ENCODE measurements at places on chromosomes 5 and 9.

GRCh38 chr9:36284226-36284625 is 26.0 kb upstream of the GNE start:
- peak; percentile 87 for ATAC-seq

GRCh38 chr5:73117088-73117740 is 3.2 kb upstream of the TMEM171 start:
- no peak for ATAC-seq

- peak; percentile 88 for ATAC-seq
These were observed 177.1 kb downstream of the NFIB start for GRCh38 chr9:14136646-14137370.

GRCh38 chr9:36961561-36962325 is 72.3 kb downstream of the PAX5 start:
- no peak for ATAC-seq

- peak; percentile 68 for ATAC-seq
These were observed 11.3 kb downstream of the SIL1 start for GRCh38 chr5:139186752-139187326.

GRCh38 chr5:110754181-110754580 is 15.4 kb downstream of the SLC25A46 start:
- ATAC-seq, result no peak

DNA sequence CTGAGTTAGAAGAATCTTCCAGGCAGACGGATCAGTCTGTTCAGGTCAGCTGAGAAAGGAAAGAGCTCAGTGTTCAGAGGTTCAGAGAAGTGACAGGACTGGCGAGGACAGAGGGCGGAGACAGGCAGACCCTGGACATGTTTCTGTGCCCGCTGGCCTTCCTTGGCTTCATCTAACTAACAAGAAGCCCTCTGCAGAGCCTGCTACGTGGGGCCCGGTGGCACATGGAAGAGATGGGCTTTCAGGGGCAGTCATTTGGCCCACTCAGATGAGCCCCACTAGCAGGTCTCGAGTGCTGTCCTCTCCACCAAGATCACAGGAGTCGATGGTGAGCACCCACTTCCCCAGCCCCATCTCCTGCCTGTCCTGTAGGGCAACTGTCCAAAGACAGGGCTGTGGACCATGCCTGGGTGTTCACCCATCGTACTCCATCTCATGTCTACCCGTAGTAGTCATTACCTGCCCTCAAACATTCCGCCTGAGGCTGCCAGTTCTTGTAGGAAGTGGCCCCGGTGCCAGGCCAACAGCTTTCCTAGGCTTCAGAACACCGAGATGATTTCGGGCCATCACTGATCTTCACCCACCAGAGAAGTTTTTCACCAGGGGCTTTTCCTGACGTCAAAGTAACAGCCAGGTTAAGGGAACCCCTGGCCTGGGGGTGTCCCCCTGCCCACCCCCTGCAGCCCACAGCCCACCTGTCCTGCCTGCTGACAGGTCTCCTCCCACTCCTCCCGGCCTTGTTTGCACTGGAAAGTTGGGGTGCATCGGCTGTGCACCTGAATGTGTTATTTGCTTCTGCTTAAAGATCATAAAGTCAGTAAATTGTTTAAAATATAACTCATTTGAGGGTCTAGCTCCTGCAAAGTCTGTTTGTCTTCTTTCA is 14.0 kb downstream of the IRX2 start:
- ATAC-seq, result no peak

DNA sequence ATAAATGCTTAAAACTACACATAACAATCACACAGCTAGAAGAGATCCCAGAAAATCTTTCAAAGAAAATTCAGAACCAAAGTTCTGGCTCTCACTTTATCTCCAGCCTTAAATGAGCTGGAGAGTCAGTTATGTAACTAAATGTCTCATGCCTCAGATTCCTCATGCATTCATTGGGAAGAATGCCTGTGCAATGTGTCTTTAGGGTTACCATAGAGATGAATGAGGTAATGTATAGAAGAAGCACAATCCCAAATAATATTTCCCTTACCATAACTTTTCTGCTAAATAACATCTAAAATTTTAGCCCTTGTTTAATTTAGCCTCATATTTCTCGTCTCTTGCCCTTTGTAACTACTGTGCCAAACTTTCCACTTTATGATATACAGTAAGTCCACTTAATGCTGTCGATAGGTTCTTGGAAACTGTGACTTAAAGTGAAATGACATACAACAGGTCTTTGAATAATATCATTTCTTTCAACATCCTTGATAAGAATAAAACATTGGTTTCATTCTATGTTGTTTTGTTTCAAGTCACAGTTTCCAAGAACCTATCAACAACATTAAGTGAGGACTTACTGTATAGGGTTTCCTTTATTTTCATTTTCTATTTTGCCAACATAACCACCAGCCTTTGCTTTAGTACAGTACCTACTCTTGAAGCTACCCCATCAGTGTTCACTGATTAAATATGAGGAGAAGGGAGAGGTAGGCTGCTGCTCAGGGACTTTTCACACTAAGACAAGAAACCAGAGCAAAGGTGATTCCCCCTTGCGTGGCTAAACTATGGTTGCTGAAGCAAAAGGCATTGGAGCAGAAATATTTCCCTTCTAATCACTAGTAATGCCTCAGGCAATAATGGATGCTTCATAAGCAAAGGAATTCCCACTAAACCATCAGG is 295.7 kb upstream of the PTGER4 start:
- no peak for ATAC-seq

DNA sequence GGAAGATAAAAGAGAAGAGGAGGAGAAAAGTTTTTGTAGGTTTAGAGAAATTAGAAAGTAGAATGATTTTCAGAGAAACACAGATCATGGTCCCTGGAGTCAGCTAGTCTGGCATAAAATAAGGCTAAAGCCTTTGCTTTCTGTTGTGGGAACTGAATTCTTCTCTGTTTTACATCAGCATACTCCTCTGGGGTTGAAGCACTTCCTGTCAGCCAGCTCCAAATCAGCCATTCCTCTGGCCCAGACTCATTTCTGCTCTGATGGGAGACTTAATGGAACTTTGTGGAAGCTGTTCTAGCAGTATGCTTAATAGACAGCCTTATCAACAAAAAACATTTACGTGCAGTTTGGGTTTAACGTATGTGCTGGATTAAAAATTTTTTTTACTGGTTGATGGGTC is 143.2 kb downstream of the HMHB1 start:
- ATAC-seq, result no peak

- ATAC-seq, result no peak
These were observed 128.6 kb downstream of the PDZD2 start for GRCh38 chr5:31767335-31768031.

GRCh38 chr5:151068433-151069197 is 12.2 kb downstream of the TNIP1 start:
- ATAC-seq, result no peak

GRCh38 chr9:25964239-25964638 is 286.0 kb upstream of the TUSC1 start:
- peak; percentile 39 for ATAC-seq

- ATAC-seq, result no peak
These were observed 308.8 kb downstream of the EFNA5 start for GRCh38 chr5:107361945-107362344.

DNA sequence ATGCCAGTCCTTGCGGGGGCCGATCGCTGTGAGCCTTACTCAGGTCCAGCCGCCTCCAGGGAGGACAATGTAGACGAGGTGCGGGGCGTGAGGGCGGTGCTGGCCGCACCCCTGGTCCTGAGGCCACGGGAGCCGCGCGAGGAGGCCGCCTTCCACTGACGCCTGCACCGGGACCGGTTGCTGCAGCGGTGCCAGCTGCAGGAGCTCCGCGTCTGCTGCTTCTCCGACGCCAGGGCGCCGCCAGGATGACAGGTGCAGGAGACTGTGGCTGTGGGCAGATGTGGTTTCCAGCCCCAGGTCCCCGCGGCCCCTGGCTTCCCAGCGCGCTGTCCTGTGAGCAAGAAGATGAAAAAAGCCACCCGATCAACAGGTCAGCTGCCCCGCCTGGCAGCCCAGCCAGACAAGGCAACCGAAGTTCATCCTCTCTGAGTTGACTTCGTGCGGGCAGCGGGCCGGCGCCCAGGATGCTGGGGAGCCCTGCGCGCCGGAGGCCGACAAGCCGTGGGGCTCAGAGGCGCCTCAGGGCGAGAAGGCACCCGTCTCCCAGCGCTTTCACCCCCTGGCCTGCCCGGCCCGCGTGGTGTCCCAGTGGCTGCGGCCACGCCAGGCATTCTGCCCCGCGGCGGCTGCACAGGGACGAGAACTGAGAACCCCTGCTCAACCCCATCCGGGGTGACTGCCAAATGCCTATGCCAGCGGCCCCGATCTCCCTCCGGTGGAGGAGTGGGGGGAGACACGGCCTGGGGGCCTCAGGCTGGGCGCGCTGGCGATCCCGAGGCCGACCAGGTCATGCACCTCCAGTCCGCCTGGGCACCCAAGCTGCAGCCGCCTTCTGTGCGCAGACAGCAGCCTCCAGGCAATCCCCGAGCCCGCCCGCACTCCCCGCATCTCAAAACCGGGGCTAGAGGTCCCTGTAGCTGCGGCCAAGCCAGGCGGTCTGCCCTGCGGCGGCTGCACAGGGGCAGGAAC is 43.4 kb upstream of the BICD2 start:
- ATAC-seq, result no peak

- ATAC-seq, result no peak
These were observed 532.9 kb downstream of the ANXA1 start for GRCh38 chr9:73684601-73685000.

- no peak for ATAC-seq
These were observed 4.8 kb upstream of the DIAPH1 start for GRCh38 chr5:141623611-141624010.

DNA sequence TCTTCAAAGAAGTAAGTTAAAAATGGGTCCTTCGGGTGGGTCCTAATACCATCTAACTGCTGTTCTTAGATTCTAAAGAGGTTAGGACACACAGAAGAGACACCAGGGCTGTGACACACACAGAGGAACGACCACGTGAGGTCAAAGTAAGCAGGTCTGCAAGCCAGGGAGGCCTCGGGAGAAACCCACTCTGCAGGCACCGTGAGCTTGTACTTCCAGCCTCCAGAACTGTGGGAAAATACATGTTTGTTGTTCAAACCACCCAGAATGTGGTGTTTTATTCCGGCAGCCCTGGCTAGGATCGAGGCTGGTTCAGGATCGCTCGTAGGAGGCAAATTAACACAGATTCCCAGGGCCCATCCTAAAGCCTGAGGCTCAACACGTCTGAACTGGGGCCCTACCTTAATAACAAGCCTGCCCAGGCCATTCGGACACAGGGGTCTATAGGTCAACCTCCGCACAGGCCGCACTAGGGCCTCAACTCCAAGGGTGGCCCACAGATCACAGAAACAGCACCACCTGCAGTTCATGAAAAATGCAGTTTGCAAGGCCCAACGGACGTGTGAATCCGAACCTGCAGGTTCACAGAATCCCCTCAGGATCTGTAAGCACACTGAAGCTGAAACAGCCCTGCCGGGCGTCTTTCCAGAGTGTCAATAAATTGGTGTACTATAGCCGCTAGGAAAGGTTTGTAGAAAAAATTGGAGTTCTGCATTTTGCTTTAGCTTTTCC is 7.1 kb downstream of the MED10 start:
- no peak for ATAC-seq

- ATAC-seq, result no peak
These were observed 104.1 kb downstream of the ADAMTS2 start for GRCh38 chr5:179241175-179241574.

DNA sequence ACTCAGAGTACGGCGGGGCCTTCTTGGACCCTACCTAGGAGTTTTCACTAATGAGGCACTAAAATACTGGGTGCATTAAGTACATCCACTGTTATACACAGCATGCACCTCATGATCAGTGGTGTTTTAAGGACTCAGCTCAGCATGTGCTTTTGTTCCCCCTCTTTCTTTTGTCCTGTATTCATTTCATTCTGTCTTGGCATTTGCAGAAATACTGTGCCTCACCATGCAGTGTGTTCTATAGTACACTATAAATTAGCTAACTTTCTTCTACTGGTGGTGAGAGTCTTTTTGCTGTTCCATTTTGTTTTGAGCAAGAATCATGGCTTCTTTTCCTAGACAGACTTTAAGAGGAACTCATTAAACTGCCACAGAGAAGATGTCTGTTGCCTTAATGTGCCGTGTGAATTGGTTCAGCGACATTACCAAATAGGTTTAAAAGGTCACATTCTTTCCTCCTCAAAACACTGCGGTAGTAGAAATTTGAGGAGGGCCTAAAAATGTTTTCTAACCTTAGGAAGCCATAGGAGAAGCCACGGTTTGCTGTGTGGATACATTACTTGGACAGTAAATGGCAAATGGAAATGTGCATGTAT is 276.6 kb downstream of the MAST4 start:
- ATAC-seq, result no peak

DNA sequence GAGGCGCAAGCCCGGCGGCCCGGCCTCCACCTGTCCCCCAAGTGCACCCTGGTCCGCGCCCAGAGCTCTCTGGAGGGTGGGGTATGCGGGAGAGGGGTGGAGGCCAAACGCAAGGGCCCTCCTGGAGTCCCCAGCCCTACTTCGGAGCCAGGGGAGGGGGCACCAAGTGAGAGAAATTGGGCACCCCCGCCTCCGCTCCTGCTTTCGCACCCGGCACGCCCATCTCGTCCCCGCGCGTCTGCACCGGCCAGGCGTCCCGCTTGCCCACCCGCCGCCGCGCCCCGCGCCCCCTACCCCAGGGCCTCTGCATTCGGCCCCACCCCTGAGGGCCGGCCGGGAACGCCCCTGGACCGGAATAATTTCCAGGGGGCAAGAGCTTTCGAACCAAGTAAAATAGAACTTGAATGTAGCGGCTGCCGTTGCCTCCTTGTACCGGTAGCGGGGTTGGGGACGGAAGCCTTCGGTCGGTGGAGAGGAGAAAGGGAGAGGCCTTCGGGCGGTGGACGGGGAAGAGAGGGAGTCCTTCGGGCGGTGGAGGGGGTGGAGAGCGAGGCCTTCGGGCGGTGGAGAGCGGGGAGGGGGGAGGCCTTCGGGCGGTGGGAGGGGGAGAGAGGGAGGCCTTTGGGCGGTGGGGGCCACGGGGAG is 694 bp upstream of the PHPT1 start:
- peak; percentile 3 for ATAC-seq
